ENCODE measurements at places on chromosomes 4 and X.

GRCh38 chr4:184598753-184599491 lies 50.3 kb downstream of the CASP3 start:
- no peak for DNase-seq

GRCh38 chr4:69096111-69096656 lies at the start of gene UGT2B7:
UGT2B7 (plus strand) TSS chr4:69096474; CDS start chr4:69096521, 47 bp downstream.
- no peak for DNase-seq

- DNase-seq, result no peak
These were observed 193.8 kb upstream of the BCOR start for GRCh38 chrX:40291553-40291952.

GRCh38 chr4:68803013-68803412 lies 12.8 kb upstream of the UGT2B10 start:
- no peak for DNase-seq

DNA sequence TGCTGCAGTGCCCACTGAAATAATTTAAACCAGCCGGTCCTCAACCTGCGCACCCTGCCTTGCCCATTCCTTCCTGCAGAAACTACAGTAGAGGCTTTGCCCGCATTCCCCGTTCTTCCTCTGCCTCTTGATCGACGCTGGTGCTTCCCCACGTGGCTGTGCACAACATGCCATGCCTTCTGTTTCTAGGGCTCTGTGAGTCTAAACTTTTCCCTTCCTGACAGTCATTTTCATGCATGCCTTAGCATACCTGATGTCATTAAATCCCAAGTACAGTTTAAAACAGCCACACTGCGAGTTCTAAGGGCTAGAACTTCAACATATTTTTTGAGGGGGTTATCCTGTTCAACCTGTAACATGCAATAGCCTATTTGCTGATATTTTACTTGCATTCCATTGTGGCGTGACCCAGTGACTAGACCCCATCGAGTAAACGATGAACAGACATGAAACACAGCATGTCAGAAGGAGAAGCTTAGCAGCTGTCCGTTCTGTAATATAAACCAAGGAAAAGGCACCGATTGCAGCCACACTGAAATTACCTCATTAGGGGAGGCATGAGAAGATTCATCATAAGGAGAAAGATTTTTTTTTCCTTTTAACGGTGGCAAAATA lies 232.5 kb downstream of the ARHGAP10 start:
- no peak for DNase-seq

- no peak for DNase-seq
These were observed 56.0 kb downstream of the SPRY1 start for GRCh38 chr4:123452616-123453015.

GRCh38 chr4:74322301-74322700 lies 14.0 kb downstream of the EPGN start:
- no peak for DNase-seq

DNA sequence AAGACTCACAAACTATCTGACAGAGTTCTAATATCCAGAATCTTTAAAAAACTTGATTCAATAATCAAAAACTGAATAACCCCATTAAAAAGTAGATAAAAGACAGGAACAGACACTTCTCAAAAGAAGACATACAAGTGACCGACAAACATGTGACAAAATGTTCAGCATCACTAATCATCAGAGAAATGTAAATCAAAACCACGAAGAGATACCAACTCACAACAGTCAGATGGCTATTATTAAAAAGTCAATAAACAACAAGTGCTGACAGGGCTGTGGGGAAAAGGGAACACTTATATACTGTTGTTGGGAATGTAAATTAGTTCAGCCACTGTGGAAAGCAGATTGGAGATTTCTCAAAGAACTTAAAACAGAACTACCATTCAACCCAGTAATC lies 138.1 kb upstream of the RASGEF1B start:
- DNase-seq, result no peak

- DNase-seq, result no peak
These were observed 47.2 kb downstream of the EDNRA start for GRCh38 chr4:147528054-147528453.

DNA sequence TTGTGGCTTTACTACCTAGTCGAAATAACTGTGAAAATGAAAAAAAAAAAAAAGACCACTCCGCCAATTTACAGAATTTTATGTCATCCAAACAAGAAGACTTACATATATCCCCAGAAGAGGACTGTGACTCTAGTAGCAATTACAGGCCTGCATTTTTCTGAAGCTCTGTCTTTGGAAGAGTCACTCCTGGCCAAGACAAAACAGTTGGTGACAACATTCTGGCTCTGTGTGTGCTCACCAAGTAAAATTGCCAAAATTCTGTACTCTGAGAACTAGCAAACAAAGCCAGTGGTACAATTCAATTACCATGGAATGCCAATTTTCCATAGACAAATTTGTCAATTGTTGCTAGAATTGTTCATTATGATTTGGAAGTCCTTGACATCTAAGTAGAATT lies 311.1 kb downstream of the PDGFC start:
- DNase-seq, result no peak

GRCh38 chr4:95178938-95179337 lies 369.8 kb downstream of the UNC5C start:
- DNase-seq, result no peak

DNA sequence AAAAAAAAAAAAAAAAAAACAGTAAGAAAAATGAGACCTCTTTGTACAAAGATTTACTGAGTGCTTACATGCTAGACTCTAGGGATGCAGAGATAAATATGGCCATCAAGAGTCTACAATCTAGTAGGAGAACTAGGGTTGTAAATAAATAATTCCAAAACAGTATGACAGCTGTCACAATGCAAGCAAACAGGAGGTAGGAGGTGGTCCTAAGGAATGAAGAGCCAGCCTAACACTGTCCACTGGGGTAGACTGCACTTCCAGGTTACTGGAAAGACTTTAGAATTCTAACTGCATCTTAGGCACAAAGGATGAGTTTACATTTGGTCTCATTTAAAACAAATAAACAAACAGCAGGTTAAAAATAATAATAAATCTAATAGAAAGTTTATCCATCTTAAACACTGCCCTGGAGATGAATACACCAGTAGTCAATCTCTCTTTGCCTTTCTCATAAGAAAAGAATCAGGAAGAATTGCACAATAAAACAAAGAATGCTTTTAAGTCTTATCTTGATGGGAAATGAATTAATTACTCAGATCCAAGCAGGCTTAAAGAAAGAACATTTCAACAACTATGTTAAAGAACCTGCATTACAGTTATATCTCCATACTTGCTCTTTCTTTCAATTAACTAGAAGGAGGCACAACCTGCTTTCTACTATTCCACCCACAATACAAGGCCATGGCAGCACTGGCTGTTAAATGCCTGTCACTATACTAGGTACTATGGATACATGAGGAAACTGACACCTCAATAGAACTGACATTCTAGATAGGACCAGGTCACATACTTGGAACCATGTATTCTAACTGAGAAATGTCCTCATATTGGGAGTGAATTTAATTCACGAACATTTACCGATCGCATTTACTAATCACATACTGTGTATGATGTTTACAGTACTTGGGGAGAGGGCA lies 12.7 kb downstream of the ADGRA3 start:
- no peak for DNase-seq

GRCh38 chr4:139958739-139959098 lies 195.3 kb downstream of the MAML3 start:
- DNase-seq, result no peak

- DNase-seq, result no peak
These were observed 213.6 kb downstream of the HTR2C start for GRCh38 chrX:114797494-114797893.

DNA sequence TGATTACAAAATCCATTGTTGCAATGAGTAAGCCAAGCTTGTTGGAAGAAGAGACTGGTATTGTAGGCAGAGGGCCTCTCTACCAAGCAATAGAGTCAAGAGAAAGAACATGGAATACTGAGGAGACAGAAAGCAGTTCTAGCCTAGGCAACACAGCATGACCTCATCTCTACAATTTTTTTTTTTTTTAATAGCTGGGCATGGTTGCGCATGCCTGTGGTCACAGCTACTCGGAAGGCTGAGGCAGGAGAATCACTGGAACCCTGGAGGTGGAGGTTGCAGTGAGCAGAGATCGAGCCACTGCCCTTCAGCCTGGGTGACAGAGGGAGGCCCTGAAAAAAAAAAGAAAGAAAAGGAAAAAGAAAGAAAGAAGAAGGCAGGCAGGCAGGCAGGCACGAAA lies 11.7 kb upstream of the ZBTB33 start:
- DNase-seq, result no peak

DNA sequence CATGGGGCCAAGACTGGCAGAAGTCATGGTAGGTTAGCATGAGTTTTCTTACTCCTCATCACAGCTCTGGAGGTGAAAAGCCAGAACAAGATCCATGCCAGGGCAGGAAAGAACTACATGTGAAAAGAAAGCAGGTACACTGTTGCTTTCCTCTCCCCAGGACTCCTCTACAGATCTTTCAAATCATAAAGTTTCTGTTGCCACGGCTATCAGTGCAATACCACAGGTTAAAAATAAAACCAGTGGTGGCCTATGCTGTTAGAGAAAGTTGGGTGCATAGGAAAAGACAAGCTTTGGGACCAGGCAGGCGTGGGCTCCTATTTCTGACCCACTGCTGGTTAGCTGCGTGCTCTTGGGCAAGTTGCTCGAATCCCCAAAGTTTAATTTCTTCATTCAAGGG lies 81.4 kb downstream of the SH3RF1 start:
- no peak for DNase-seq

DNA sequence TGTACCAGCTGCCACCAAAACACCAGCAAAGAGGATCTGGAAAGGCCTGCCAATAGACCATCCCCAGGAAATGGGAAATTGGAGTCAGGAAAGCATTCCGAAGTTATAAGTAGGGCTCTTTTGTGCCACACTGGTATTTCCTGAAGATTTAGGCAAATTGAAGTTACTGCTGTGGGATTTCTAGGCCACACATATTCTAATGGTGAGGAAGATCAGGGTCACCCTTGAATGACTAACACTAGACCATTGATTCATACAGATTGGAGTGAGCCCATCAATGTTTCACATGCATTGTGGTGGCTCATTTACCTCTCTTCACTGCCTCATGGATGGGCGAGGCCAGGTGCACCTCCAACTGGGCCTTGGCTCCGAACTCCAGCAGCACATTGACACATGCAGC lies 22.6 kb downstream of the ASB11 start:
- no peak for DNase-seq

- DNase-seq, result no peak
These were observed 6.4 kb downstream of the MTM1 start for GRCh38 chrX:150574559-150575418.

DNA sequence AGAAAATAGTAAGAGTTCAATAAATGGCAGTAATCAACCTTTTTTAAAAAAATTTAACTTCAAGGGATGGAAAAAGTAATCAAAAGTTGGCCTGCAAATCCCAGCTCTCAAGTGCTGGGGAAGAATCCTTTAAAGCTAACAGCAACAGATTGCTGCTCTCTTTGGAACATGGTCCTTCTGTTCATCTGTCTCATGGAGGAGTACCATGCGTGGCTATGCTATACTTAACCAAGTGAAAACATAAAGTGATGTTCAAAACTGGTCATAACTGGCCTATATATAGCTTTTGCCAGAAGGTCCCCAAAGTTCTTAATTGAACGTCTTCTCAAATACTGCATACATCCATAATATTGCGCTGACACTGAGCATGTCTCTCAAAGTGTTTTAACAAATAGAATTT lies 154.4 kb downstream of the GABRB1 start:
- DNase-seq, result no peak

DNA sequence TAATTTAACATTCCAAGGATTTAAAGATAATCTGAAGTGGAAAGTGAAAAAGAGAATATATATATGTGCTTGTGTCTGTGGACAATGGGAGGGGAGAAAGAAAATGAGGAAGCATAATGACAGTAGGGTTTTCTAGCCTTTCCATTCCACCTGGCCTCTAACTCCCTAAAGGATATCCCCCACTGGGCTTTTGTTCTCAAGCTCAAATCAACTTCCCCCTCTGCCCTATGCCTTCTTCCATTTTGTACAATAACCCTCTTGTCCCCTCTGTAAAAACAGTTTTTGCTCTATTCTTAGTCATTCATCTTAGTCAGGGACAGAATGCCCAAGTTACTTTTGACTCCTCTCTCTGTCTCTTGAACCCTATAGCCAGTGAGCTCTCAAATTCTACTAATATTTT lies 23.6 kb downstream of the ANTXR2 start:
- DNase-seq, result no peak

DNA sequence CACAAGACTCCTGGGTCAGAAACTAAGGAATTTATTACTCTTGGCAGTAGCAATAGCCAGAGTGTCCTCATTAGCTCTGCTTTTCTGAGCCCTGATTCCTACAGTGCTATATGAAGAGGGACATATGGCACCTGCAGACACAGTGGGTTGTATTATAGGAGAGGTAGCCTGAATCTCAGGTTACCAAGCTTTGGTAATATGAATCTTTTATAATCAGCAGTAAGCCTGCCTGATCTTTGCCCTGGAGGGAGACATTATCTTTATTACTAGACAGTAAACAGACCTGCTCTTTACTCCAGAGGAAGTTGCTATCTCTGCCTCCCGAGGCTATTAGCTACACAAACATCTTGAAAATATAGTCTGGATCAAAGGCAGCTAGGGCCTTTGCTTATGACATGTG lies 62.5 kb upstream of the HOPX start:
- no peak for DNase-seq

DNA sequence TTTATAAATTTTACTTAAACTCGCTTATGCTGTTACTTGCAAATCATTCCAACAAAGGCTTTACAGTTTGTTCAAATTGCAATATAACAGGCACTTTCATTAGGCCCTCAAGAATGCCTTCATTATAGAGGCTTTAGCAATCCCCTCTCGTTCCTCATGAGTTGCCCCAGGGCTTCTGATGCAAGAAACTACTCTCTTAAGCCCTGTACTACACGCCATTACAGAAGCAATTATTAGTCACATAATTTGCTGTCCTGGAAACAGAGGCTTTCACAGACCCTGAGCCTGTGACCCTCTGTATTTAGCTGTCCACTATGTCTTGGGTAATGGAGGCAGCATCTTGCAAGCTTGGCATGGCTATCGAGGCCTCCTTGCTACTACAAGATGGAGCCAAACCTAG lies 965.9 kb upstream of the DIAPH2 start:
- peak; percentile 79 for DNase-seq

GRCh38 chr4:113674251-113674650 lies 87.3 kb downstream of the CAMK2D start:
- no peak for DNase-seq

DNA sequence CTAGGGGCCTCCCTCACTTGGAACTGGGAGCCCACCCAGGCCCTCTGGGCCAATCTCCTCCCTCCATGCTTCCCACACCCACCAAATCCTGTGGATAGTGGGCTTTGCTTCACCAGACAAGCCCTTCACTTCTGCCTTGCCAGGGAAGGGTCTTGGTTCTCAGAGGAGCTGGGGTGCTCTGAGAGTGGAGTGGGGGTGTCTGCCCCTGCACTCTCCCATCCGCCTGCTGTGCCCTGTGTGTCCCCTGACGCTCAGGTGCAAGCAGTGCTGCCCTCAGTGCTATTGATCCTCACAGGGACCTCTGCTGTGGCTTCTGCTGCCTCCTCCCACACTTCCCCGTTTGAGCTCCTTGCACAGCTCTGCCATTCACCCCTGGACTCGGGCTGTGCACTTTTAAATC lies 117.3 kb upstream of the NKX1-1 start:
- no peak for DNase-seq

GRCh38 chr4:3706111-3706511 lies 60.1 kb upstream of the ADRA2C start:
- DNase-seq, result no peak

Data from islet precursor cell (in vitro differentiated cells).